ENCODE measurements at places on chromosomes 6 and 20.
A peak's percentile ranks its signal among the peaks of the same experiment; 100 is the strongest.

GRCh38 chr6:107292715-107293271 lies 166.6 kb downstream of the PDSS2 start:
- no peak for DNase-seq

DNA sequence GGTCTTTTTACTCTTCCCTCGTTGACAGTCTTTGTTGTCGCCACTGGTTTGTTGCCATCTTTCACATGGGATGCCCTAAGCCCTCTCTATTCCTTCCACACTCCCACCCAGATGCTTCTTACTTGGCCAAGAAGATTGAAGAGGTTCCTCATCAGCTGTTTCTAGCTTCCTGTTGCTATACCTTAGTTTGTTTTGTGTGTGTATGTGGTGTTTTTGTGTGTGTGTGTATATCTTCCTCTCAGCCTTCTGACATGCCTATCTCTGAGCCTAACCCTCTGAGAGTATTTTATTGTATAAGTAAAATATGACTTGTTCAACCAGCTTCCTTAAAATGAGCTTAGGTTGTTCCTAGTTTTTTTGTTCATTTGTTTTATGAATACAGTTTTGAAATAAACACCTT lies 35.9 kb downstream of the ENPP1 start:
- DNase-seq: no peak

DNA sequence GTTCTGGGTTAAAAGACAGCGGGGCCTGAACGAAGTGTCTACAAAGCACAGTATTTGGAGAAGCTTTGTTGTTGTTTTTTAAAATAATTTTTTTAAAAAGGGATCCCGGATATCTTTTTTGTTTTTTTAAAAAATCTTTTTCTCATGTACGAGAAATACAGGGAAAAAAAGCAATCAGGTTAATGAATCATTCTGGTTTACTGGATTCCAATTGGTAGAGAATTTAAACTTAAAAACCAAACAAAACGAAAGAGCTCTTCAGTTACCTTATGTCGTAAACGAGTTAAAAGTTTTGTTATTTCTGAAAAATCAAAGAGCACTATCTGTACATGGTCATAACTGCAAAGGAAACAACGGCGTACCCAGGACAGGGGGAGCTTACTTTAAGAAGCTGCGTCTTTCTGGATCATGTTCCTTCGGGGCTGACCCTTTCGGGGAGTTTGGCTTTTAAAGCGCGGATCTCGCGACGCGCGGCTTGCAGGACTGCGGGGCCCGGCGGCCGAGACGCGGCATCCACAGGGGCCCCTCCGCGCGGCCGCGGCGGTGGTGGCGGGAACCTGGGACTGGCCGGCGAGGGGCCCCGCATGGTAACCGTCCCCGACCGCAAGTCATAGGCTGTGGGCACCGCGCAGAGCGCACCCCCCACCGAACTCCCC lies 927 bp downstream of the IL20RA start:
- peak; percentile 56 for DNase-seq

GRCh38 chr6:144581812-144582537 lies 296.8 kb downstream of the UTRN start:
- DNase-seq: peak; percentile 45

DNA sequence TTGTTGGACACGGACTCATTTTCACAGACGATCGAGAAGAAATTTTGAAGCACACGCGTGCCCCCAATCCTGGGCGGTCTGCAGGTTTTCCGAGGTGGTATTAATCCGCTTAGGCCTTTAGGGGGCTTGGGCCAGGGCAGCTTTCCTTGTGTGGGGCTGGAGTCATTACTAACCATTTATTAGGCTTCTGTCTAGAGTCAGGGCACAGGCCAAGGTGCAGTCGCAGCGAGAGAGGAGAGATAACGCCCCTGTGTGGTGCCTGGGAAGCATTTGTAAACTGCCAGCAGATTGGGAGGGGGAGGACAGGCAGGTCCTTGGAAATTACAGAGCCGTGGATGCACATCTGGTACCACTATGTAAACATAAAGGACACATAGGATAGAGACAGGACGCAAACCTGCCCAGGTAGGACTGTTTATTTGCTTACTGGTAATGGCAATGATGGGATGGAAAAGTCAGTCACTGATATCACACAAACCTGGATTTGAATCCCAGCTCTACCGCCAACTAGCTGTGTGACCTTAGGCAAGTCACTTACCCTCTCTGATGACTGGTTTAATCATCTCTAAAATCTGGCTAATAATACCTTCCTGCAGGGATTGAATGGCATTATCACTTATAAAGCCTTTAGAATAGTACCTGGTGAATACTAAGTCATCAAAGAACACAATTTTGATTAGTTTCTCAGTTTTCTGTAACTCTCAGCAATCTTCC lies 76.4 kb downstream of the TMEM242 start:
- DNase-seq: no peak

- DNase-seq: no peak
These were observed 9.0 kb downstream of the COL21A1 start for GRCh38 chr6:56238352-56238751.
